Foreskin keratinocyte (primary cell): ENCODE measurements at places on chromosomes 12 and 14. TPM values are rescaled to one million over a fixed set of nuclear protein-coding genes. Genes with fewer than 3 reads are reported as not detected.

The PGF gene
- 28.8 and 31.5 TPM in 2 replicates for total RNA-seq

The CLEC2A gene
- total RNA-seq, result not detected in 2 replicates

The TMBIM6 gene
- total RNA-seq, result 391 and 403 TPM in 2 replicates

The KRT83 gene
- total RNA-seq, result not detected in 2 replicates

The ASPG gene
- 0.11 and 0.14 TPM in 2 replicates for total RNA-seq

The HOXC4 gene
- total RNA-seq, result 2.3 and 2.9 TPM in 2 replicates

The SERPINA9 gene
- not detected in 2 replicates for total RNA-seq

The PCED1B gene
- 3.4 and 4.8 TPM in 2 replicates for total RNA-seq

The C12orf56 gene
- 0.35 and 0.44 TPM in 2 replicates for total RNA-seq

The ADSS1 gene
- total RNA-seq, result 0.63 and 1.2 TPM in 2 replicates

The MYBPC1 gene
- not detected in 2 replicates for total RNA-seq
